WTC11 (cell line): ENCODE measurements at places on chromosomes 1 and 21.

DNA sequence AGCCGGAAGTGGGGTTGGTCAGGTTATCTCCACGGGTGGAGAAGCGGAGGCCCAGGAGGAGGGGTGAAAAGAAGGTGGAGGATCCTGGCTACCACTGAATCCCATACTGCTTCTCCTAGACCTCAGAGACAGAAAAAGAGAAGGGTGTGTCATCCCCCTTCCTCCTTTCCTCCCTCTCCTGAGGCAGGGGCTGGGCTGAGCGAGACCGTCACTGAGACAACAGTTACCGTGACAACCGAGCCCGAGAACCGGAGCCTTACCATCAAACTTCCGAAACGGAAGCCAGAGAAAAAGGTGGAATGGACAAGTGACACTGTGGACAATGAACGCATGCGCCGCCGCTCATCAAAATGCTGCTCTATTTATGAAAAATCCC, 42.1 kb upstream of the NBPF3 start:
- peak; percentile 53 for DNase-seq

DNA sequence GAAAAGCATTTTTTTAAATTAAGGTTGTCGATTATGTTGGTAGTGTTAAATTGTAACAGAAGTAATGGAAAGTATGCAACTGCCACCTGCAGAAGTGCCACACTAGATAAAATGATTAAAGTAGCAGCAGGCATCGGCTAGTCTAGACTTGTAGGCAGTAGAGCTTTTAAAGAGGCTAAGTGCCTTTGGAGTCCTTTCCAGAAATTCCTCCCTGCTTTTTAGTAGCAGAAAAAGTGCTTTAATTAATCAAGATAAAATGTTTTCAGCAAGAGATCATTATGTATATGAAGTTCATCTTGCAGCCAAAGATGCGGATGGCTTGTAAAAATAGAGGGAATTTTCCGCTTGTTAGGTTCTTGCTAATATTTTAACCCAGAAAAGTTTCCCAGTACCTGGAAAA, 87.1 kb upstream of the LRRC8D start:
- DNase-seq = no peak

DNA sequence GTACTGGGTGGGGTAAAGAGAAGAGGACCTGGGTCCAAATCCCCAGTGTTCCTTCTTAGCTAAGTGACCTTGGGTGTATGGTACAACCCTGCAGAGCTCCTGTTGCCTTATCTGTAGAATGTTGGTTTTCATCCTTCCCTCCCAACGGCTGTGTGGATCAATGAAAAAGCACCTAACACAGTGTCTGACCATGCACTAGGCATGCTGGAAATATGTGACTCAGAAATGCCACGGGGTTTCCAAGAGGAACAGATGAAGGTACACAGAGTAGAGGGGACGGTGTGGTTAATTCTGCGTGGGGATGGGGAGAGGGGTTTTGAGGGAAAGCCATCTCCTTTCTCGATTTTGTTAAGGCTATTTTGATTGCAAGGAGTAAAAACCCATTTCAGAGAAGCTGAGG, 8.6 kb downstream of the NIPAL3 start:
- no peak for DNase-seq

GRCh38 chr1:58896246-58897183, 112.7 kb upstream of the JUN start:
- no peak for DNase-seq

DNA sequence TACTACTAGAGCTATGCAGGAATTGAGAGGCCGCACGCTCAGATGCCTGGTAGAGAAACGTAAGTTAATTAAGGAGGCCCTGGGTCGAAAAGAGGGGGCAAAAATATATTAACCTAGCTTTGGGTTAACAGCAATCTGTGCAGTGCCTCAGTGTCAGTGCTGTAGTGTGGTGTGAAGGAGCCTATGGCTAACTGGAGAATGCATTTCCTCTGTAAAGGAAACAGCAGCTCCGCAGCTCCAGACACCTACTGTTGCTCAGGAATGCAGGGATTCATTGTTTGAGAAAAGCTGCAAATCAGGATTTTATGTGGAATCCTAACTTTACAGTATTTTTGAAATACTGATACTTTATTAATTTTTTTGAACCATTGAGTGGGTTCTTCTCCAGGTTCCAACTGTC, 18.4 kb downstream of the VANGL1 start:
- no peak for DNase-seq

- DNase-seq = no peak
Observed at GRCh38 chr1:112618114-112618720, 724 bp downstream of the ST7L start.

DNA sequence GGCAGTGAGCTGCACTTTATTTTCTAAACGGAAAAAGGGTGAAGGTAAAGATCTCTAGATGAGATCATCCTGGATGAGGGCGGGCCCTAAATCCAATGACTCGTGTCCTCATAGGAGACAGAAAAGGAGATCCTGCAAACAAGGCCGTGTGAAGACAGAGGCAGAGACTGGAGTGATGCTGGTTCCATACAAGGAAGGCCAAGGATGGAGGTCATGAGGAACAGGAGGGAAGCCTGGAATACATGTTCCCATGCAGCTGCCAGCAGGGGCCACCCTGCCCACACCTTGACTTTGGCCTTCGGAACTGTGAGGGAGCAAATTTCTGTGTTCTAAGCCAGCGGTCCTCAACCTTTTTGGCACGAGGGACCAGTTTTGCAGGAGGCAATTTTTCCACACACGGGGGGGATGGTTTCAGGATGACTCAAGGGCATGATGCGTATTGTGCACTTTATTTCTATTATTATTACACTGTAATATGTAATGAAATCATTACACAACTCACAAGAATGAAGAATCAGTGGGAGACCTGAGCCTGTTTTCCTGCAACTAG, 94.3 kb downstream of the PSMG1 start:
- DNase-seq = no peak

GRCh38 chr1:51272916-51273315, 36.8 kb downstream of the RNF11 start:
- no peak for DNase-seq

- no peak for DNase-seq
Observed at GRCh38 chr1:234556245-234556943, 53.6 kb downstream of the IRF2BP2 start.

DNA sequence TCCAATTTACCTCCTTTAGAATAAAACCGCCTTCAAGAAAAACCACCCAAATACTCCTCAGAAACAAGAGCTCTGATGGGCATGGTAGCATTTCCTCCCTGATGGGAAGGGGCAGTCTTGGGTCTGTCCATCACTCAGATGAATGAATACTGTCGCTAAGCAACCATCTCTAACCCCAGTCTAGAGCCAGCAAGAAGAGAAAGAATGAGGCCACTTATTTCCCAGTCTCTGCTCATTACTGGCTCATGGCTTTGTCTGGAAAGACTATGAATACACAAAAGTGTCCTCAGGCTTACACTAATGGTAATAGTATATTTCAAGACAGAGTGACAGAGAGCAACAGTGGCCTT, 51.0 kb upstream of the F3 start:
- DNase-seq = no peak

GRCh38 chr1:193480755-193481154, 294.3 kb upstream of the B3GALT2 start:
- no peak for DNase-seq

DNA sequence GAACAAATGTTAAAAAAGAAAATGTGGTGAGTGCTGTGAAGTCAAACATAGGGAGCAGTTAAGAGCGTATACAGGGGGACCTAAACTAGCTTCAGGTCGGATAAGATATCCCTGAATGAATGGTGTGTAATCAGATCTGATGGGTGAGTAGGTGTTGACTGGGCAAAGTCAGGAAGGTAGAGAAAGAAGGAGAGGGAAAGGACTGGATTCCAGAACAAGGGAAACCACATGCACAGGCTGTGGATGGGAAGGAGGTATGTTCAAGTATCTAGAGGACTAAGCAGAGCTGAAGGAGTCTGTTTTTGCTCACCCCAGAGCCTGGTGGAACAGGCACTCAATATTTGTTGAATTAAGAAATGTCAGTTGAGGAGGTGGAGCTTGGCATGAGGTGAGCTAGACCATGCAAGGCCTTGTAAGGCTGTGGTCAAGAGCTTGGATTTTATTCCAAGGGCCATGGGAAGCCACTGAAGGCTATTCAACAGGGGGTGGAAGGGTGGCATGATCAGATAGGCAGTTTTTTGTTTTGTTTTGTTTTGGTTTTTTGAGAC, 27.4 kb downstream of the MAP7D1 start:
- no peak for DNase-seq

DNA sequence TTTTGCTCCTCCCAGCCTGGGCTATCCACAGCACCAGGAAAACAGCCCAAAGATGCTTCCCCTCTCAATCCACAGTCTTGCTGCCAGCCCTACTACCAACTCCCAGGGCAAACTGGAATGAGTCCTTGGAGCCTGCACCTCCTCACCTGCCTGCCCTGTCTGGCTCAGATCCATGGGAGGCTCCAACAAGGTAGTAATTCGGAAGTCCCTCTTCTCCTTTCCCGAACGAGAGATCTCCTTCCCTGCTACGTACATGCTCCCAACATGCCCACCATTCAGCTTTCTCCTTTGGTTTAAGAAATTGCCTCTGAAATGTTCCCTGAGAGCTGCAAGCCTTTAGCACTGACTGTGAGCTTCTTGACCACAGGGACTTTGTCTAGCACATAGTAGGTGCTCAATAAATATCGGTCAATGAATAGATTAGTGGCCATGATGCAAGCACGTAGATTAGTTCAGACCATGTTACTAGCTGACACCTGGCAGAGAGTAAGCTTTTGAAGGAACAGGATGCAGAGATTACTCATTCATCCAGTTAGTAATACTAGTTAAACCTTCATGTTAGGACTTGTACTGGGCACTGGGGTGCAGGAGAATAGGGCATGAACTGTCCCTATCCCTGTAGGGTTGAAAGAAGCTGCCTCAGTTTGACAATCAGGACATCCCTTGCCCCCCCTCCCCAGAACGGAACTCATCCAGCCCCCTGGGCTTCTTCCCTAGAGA, 80.1 kb downstream of the DISP3 start:
- no peak for DNase-seq

GRCh38 chr1:143611159-143611558, 360.6 kb downstream of the FAM72C start:
- DNase-seq = no peak

- DNase-seq = no peak
Observed at GRCh38 chr1:118124064-118124463, 61.0 kb downstream of the SPAG17 start.

DNA sequence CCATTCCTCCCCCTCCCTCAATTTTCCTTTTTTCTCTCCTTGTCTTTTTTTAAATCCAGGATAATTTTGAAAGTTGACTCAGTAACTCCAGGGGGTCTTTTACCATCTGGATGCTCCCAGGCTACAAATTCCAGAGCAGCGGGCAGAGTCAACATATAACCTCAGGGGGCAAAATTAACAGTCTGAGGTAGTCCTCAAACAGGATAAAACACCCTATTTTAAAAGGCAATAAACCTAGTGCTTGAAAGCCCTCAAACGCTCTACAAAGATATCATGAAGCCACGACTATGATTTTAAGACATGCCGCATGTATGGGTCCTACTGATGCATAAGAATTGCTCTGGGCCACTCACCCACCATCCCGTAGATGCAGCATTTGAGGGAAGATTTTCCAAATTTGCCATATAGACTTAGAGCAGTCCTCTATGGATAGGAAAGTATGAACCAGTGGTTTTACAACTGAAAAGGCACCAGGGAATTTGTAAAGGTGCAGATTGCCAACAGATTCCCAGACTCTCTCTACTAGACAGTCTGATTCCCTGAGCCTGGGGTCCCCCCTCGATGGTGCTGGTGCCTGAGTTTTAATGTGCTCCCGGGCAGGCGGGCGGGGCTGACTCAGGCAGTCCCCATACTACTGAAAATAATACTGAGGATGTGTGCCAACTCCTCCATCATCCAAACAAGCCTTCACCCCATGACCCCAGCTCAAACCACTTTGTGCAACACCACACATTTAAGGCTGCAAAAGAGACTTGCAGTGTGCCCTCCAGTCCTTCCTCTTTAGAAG, 37.2 kb downstream of the PTPN14 start:
- DNase-seq = no peak

DNA sequence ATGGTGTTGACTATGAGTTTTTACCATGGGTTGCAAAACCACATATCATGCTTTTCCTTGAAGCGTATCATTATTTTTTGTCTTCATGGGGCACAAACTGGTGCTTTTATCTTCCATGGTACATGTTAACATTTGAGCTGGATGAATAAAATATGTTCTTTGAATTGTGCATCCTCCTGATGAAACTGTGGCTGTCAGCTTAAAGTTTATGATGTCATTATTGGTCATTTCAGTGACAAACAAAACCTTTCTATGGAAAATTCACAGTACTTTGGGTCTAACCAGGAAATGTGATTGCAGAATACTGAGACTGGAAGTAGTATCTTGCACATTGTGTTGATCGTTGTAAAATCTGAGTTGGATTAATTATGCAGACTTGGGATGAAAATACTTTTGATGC, 291.7 kb upstream of the ZRANB2 start:
- DNase-seq = no peak

DNA sequence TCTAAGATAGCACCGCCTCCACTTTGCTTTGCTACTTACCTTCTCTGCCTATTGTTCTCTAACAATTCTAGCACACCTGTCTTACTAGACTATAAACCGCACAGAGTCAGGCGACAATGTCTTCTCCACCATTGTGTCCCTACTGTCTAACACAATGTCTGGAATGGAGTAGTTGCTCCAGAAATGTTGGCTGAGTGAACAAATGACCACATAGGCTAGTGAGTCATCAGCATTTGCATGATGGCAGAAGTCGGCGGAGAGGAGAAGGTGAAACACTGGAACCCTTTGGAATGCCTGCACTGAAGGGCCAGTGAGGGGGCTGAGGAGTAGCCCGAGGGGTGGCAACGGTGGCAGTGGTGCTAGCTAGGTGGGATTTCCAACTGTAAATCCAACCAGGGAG, 14.0 kb upstream of the PABPC4 start:
- DNase-seq = no peak

DNA sequence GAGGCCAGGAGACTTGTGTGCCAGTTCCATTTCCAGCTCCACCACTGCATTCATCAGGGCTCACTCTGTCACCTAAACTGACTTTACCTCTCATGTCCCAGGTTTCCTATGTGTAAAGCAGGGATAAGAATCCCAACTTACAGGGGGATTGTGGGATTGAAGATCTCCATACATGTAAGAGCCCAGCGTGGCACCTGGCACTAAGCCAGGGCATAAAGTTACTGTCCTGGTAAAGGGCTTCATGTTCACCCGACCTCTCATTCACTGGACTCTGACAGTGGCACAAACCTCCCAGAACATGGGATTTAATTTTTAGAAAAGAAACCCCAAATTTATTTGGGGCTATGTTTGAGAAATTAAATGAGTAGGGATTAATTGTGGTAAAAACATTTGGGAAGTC, 8.9 kb upstream of the IGFN1 start:
- no peak for DNase-seq

- DNase-seq = no peak
Observed at GRCh38 chr1:109351457-109351856, 44.6 kb upstream of the MYBPHL start.
